CD4-positive, alpha-beta memory T cell (primary cell): ENCODE measurements at places on chromosomes 11 and 22. TPM values are rescaled to one million over a fixed set of nuclear protein-coding genes. Genes with fewer than 3 reads are reported as not detected.

DNA sequence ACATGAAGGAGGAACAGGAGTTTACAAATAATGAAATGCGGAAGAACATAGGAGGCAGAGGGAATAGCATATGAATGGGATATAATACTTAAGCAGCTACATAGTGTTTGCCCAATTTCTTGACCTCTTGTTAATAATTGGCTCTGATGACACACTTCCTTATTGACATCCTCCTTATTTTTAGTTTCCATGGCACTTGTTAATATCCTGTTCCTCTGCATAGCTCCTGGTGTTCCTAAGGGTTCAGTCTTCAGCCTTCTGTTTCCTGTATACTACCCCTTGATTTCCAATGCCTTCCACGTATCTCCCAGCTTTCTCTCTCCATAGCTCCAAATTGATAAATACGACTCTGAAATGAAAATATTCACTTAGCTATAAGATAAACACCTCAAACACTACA is 663.8 kb upstream of the API5 start:
- H3K36me3 ChIP-seq = no peaks in the 10 kb centered on the region
- H3K27me3 ChIP-seq = no peaks in the 10 kb centered on the region
- no peaks in the 10 kb centered on the region for H3K4me1 ChIP-seq
- H3K4me3 ChIP-seq = no peak overlapping the region
- DNase-seq = no peak

DNA sequence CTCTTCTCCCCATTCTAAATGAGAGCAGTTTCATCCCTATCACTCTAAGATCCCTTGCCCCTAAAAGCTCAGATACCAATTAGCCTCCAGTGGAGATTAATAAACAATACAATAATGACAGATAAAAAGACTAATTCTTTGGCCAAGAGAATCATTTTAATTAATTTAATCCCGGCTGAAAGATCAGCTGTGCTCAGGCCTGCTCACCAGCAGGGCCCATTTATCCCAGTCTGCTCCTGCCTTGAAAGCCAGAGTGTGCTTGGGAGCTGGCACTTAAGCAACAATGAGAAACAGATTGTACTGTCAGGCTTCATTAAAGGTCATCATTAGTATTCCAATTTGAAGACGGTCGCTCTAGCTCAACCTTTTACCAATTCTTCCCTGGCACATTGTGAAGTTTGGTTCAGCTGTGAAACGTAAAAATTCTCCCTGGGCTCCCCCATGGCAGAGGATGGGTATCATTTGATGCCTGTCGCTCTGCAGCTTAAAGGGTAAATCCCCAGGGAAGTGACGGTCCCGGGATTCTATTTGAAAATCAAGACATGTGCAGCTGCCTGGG is 36.1 kb upstream of the HTATIP2 start:
- DNase-seq = no peak
- H3K27ac ChIP-seq = no peak overlapping the region
- no peak overlapping the region for H3K4me3 ChIP-seq
- H3K4me1 ChIP-seq = no peaks in the 10 kb centered on the region
- no peaks in the 10 kb centered on the region for H3K36me3 ChIP-seq
- H3K27me3 ChIP-seq = peaks cover 4% of the 10 kb centered on the region

DNA sequence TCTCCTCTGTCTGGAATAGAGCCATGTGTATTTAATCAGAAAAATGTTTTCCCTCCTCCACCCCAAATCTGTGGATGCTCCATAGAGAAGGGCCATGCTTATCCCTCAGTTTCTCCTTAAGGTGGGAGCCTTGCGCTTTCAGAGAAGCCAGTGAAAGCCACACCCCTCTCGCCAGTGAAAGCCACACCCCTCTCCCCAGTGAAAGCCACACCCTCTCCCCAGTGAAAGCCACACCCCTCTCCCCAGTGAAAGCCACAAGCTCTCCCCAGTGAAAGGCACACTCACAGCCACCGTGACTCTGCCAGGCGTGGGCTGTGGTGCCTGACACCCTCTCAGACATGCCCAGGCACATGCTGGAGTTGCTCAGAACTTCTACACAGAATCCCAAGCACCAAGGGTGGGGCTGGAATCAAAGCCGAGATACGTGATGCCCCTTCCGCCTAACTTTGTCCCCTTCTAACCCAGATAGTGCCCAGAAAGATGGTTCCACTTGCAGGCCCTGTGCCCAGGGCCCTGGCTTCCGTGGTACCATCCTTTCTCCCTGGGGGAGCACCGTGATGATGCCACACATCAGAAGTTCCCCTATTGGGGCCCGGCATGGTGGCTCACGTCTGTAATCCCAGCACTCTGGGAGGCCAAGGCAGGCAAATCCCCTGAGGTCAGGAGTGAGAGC is 16.5 kb upstream of the PRR5 start:
- peak overlapping the region; percentile 29 for H3K4me3 ChIP-seq
- H3K27ac ChIP-seq = peak overlapping the region; percentile 19
- no peaks in the 10 kb centered on the region for H3K36me3 ChIP-seq
- peaks cover 52% of the 10 kb centered on the region for H3K4me1 ChIP-seq

GRCh38 chr22:20588092-20588842 is 80.9 kb downstream of the MED15 start:
- no peak overlapping the region for H3K27ac ChIP-seq
- H3K4me3 ChIP-seq = no peak overlapping the region
- no peaks in the 10 kb centered on the region for H3K27me3 ChIP-seq
- no peak for DNase-seq
- peaks cover 41% of the 10 kb centered on the region for H3K36me3 ChIP-seq
- H3K4me1 ChIP-seq = no peaks in the 10 kb centered on the region

- H3K27ac ChIP-seq = peak within 1 kb of the TSS; percentile 76
- peak; percentile 79 for DNase-seq
- H3K4me3 ChIP-seq = peak within 1 kb of the TSS; percentile 59
These were observed at the start of gene IFITM1 for GRCh38 chr11:313787-314553. Gene IFITM1, plus strand, starts transcription at chr11:314040. Its CDS starts 131 bp downstream, at chr11:314171.

DNA sequence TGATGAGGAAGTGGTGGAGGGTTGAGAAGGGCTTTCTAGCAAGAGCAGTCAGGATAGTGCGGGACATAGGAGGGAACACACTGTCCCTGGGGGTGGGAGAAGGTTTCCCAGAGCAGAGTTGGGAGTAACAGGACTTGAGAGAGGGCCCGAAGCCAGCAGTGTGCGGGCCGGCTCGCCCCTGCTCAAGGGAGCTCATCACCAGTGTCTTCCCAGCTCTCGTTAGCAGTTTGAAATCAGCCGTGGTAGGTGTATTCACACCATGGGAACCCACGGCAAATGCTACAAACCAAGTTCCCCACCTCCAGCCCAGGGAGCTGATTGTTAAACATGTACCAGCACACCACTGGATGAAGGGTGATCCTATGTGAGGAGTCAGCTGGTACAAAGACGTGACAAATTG is 66.2 kb upstream of the EIF3D start:
- H3K27ac ChIP-seq = no peak overlapping the region
- H3K27me3 ChIP-seq = no peaks in the 10 kb centered on the region
- no peak overlapping the region for H3K4me3 ChIP-seq

GRCh38 chr11:115314330-115314920 is 189.8 kb downstream of the CADM1 start:
- H3K36me3 ChIP-seq = no peaks in the 10 kb centered on the region
- no peak for DNase-seq
- no peaks in the 10 kb centered on the region for H3K4me1 ChIP-seq

DNA sequence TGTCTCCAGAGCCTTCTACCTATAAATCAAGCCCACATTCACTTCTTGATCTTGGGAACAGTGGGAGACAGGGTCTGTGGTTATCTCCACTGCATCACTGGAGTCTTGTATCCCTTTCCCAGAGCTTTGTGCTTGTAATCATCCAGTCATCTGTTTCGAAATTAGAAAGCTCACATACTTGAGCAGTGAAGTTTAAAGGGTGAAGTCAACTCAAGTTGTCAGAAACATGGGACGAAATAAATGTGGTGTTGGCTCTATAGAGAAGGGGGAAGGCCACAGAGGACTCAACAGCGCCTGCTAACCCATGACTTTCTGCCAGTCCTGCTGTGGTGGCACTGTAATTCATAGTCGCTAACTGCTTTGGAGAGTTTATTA is 197.5 kb downstream of the DBX1 start:
- H3K36me3 ChIP-seq = no peaks in the 10 kb centered on the region
- no peaks in the 10 kb centered on the region for H3K27me3 ChIP-seq
- DNase-seq = no peak
- H3K27ac ChIP-seq = no peak overlapping the region

- no peak overlapping the region for H3K27ac ChIP-seq
- H3K4me1 ChIP-seq = no peaks in the 10 kb centered on the region
- no peaks in the 10 kb centered on the region for H3K27me3 ChIP-seq
- no peak overlapping the region for H3K4me3 ChIP-seq
- no peaks in the 10 kb centered on the region for H3K36me3 ChIP-seq
These were observed 8.9 kb upstream of the ETS1 start for GRCh38 chr11:128596250-128596649.

DNA sequence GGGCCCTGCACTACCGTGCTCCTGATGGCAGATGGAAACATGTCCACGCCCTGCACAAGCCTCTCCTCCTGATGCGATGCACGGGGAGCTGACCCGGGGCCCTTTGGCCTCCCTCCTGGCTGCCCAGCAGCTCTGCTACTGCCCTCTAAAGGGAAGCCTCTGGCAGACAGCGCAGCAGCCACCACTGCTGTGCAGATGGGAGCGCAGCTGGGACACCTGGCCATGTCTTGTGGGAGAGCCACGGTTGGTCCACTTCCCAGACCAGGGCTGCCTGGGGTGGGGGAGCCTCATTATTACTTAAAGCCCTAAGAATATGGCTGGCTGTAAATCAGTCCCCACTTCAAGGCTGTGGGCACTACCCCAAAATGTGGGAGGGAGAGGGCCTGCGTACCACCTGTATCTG is 38.3 kb downstream of the TBX1 start:
- no peaks in the 10 kb centered on the region for H3K27me3 ChIP-seq
- no peaks in the 10 kb centered on the region for H3K36me3 ChIP-seq
- H3K4me1 ChIP-seq = no peaks in the 10 kb centered on the region

DNA sequence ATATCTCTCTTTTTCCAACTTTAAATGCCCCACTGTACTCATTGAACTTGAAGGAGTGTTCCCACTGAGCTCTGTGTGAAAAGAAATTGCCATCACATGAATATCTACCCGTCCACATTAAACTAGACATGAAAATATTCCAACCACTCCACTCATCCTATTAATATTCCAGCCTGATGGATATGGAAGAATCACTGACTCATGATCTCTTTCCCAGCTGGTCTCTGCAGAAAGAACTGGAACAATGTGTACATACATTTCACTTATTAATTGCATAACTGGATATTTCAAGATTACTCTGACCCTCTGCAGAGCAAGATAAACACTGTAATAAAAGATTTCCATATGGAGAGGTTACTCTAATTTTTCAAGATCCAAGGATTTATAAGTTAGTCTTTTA is 711.1 kb upstream of the LRRC4C start:
- no peak overlapping the region for H3K27ac ChIP-seq
- no peak for DNase-seq
- no peaks in the 10 kb centered on the region for H3K4me1 ChIP-seq
- no peaks in the 10 kb centered on the region for H3K27me3 ChIP-seq
- no peak overlapping the region for H3K4me3 ChIP-seq

DNA sequence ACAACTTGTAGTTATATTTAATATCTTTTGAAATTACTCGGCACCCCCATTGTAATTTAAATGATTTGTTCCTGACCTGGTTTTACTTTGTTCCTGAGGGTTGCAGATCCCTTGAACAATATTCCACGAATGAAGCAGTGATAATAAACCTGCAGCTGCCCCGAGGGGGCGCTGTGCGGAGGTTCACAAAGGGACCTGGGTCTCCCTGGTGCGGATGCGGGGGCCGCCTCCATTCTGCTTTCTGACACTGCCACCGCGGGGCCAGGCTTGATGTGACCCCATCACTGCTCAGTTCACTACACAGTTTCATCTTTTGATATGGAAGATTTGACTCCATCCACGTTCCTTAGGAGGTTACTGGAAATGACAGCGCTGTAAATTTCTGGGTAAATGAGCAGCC is 62.9 kb upstream of the PRODH start:
- peaks cover 5% of the 10 kb centered on the region for H3K27me3 ChIP-seq
- no peak overlapping the region for H3K4me3 ChIP-seq
- no peak overlapping the region for H3K27ac ChIP-seq
- H3K36me3 ChIP-seq = no peaks in the 10 kb centered on the region
- H3K4me1 ChIP-seq = no peaks in the 10 kb centered on the region

DNA sequence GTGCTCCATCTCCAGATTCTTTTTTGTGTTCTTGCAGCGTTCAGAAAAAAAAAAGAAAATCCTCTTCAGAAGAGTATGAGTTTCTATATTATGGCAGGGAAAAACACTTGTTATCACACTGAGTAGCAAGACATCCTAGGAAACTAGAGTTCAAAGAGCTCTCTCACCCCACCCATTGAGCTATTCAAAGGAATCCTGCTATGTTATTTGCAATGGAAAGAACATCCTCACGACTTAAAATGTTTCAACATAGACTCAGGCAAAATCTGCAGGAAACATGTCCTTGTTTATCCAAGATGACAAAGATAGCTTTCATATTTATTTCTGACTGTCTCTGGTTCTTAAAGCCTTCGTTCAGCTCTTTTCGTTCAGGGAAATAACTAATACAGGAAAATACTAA is 331.6 kb upstream of the ANO5 start:
- H3K27ac ChIP-seq = no peak overlapping the region
- no peak overlapping the region for H3K4me3 ChIP-seq
- no peak for DNase-seq
- no peaks in the 10 kb centered on the region for H3K27me3 ChIP-seq

GRCh38 chr11:64060263-64060860 is 24.6 kb downstream of the FLRT1 start:
- no peak for DNase-seq
- H3K36me3 ChIP-seq = no peaks in the 10 kb centered on the region
- no peak overlapping the region for H3K27ac ChIP-seq
- peaks cover 11% of the 10 kb centered on the region for H3K4me1 ChIP-seq
- no peak overlapping the region for H3K4me3 ChIP-seq

FAM180B gene
- total RNA-seq = not detected

CCDC157 gene
- total RNA-seq = 3.0 TPM

TXN2 gene
- total RNA-seq = 33.5 TPM

SAA4 gene
- total RNA-seq = not detected

SYCE3 gene
- not detected for total RNA-seq

HTR3B gene
- total RNA-seq = not detected

LMO1 gene
- total RNA-seq = not detected

PATE2 gene
- not detected for total RNA-seq

POU2AF1 gene
- 0.47 TPM for total RNA-seq

PRRG4 gene
- not detected for total RNA-seq
